ENCODE measurements at places on chromosomes 13 and 19.

DNA sequence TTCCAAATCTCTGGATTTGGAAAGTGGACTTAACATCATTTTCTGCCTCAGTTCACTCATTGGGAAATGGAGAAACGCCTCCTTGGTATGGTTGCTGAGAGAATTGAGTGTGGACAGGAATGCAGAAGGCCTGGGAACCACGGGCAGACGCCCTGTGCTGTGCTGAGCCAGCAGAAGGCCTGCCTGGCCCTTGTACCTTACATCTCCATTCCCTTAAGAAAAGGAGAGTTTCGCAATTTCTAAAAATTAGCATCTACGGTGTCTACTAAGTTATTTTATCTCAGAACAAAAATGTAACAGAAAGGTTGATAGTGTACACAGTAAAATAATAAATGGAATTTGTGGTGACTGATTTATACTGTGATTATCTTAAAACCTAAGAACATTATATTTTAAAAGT lies 78.7 kb downstream of the IPO5 start:
- DNase-seq = no peak

DNA sequence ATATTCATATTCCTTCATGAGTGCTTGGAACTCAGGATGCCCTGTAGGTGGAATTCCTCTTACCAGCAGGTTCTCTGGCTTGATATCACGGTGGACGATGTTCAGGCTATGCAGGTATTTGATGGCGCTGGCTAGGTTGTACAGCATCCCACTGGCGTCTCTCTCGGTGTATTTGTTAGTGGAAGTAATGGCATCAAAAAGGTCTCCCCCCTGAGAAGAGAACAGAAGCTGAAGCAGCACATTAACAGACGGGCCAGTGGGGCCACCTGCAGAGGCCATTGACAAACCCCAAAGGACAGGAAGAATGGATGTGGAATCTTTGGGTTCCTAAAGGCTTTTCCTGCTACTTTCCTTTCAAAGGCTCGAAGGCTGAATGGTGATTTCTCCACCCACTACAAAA lies 308.5 kb downstream of the DCLK1 start:
- no peak for DNase-seq

GRCh38 chr13:74438901-74439300 lies 304.7 kb upstream of the KLF12 start:
- DNase-seq = no peak

- no peak for DNase-seq
Measured at GRCh38 chr19:29564574-29565005, 38.8 kb downstream of the VSTM2B start.
